ENCODE measurements at places on chromosomes 4 and X. TPM values are rescaled to one million over a fixed set of nuclear protein-coding genes. Genes with fewer than 3 reads are reported as not detected.
A peak's percentile ranks its signal among the peaks of the same experiment; 100 is the strongest.

- no peak overlapping the region for H3K27ac ChIP-seq
- peaks cover 14% of the 10 kb centered on the region for H3K36me3 ChIP-seq
- no peak overlapping the region for H3K4me3 ChIP-seq
- no peak for DNase-seq
- H3K27me3 ChIP-seq, result no peaks in the 10 kb centered on the region
Observed at GRCh38 chr4:1802151-1802715, 9.1 kb downstream of the FGFR3 start.

GRCh38 chr4:76448211-76448610 is 13.2 kb downstream of the SHROOM3 start:
- peak; percentile 54 for DNase-seq
- no peaks in the 10 kb centered on the region for H3K36me3 ChIP-seq
- peaks cover 29% of the 10 kb centered on the region for H3K4me1 ChIP-seq
- H3K4me3 ChIP-seq, result no peak overlapping the region
- H3K27ac ChIP-seq, result peak overlapping the region; percentile 48

DNA sequence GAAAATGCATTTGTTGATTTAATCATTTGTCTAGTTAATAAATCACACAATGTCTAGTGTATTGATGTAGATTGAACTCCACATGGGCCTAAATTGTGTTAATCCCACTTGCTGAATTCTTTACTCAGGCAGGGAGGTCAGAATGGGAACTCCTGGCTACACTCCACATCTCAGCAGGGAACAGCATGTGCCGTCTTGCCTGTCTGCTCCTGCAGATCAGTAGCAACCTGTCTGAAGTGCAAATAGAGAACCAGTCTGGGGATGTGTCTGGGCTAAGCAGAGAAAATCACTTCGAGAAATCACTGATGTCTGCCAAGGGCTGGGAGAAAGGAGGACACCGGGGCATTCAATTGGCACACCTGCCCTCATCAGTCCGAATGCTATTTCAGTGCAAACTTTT is 16.5 kb upstream of the MXRA5 start:
- H3K4me1 ChIP-seq, result no peaks in the 10 kb centered on the region
- DNase-seq, result no peak
- no peaks in the 10 kb centered on the region for H3K36me3 ChIP-seq
- H3K27me3 ChIP-seq, result no peaks in the 10 kb centered on the region
- no peak overlapping the region for H3K4me3 ChIP-seq

- DNase-seq, result no peak
- H3K36me3 ChIP-seq, result no peaks in the 10 kb centered on the region
- no peaks in the 10 kb centered on the region for H3K4me1 ChIP-seq
- H3K27me3 ChIP-seq, result no peaks in the 10 kb centered on the region
Observed at GRCh38 chrX:49991758-49992157, 69.4 kb downstream of the CLCN5 start.

GRCh38 chr4:75831856-75832405 is 70.3 kb downstream of the PPEF2 start:
- H3K36me3 ChIP-seq, result no peaks in the 10 kb centered on the region
- no peak overlapping the region for H3K27ac ChIP-seq
- no peak overlapping the region for H3K4me3 ChIP-seq

Gene SMIM43
- not detected for total RNA-seq

Gene SNCA
- 5.1 TPM for total RNA-seq

DNA sequence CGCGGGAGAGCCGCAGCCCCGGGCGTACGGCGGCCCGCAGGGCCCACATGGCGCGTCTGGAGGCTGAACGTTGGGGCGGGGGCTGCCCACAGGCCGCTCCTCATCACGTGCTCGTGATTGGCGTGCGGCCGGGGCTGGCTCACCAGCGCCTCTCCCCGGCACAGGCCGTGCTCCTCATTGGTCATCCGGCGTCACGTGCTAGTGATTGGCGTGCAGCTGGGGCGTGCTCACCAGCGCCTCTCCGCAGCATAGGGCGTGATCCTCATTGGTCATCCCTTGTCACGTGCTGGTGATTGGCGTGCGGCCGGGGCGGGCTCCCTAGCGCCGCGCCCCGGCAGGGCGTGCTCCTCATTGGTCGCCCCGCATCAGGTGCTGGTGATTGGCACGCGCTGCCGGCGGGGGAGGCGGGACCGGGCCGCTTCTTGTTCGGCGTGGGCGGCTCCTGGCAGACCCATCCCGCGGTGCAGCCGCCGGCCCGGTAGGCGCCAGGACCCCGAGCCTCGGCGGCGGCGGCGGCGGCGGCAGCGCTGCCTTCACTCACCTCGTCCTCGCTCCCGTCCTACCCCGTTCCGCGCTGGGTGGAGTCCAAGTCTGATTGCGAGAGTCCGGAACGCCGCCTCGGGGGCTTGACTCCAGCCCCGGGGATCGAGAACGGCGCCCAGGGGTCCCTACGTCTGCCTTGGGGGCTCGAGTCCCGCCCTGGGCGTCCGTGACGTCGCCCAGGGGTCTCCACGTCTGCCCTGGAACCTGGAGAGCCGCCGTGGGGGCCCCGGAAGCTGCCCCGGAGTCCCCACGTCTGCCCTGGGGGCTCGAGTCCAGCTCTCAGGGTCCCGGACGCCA is at the start of gene GTPBP6:
GTPBP6 (minus strand) TSS at position 58 of the 840 bp plus-strand sequence; CDS start at position 49, 9 bp downstream.
- peak within 1 kb of the TSS; percentile 89 for H3K27ac ChIP-seq
- no peaks in the 10 kb centered on the region for H3K4me1 ChIP-seq
- H3K36me3 ChIP-seq, result no peaks in the 10 kb centered on the region

Gene USP17L19
- total RNA-seq, result not detected

DNA sequence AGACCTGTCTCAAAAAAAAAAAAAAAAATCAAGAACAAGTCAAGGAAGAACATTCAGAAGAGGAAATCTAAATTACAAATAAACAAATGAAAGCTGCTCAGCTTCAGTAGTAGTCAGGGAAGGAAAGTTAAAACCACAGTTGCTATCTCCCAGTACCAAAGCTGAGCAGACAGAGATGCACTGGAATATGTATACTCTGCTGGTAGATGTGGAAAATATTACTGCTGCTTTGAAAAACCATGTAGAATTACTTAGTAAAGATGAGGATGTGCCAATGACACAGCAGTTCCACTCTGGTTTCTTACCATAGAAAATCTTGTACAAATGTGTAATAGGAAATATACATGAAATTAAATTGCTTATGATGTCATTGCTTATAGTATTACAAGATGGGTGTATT is 25.1 kb upstream of the PRKX start:
- H3K27me3 ChIP-seq, result no peaks in the 10 kb centered on the region
- DNase-seq, result no peak
- H3K4me3 ChIP-seq, result no peak overlapping the region
- no peak overlapping the region for H3K27ac ChIP-seq
- no peaks in the 10 kb centered on the region for H3K4me1 ChIP-seq

DNA sequence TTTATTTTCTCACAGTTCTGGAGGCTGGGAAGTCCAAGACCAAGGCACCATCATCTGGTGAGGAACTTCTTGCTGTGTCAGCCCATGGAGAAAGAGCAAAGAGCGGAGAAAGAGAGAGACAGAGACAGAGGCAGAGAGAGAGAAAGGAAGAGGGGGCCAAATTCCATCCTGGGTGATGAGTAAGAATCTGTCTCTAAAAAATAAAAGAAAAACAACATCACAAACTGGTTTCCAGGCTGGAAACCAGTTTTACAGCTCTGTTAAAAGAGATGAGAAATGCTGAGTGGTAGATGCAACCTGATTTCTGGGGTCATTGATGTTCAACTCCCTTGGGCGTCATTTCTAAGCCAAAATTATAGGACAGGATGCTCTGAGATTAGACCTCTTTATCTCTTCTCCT is 72.9 kb downstream of the SHOX start:
- H3K27ac ChIP-seq, result no peak overlapping the region
- no peaks in the 10 kb centered on the region for H3K27me3 ChIP-seq
- H3K4me1 ChIP-seq, result no peaks in the 10 kb centered on the region
- no peaks in the 10 kb centered on the region for H3K36me3 ChIP-seq
- H3K4me3 ChIP-seq, result no peak overlapping the region
